Esophagus muscularis mucosa (tissue), 4 donors: ENCODE measurements at places on chromosomes 6 and 20. TPM values are rescaled to one million over a fixed set of nuclear protein-coding genes. Genes with fewer than 3 reads are reported as not detected.

- no peaks in the 10 kb centered on the region for H3K27me3 ChIP-seq
- H3K36me3 ChIP-seq, result no peaks in the 10 kb centered on the region
- H3K4me1 ChIP-seq, result peaks cover 5% of the 10 kb centered on the region
- DNase-seq, result no peak
These were observed 12.6 kb upstream of the EIF2S2 start for GRCh38 chr20:34124469-34125249.

- DNase-seq, result no peak
- H3K36me3 ChIP-seq, result no peaks in the 10 kb centered on the region
- H3K27ac ChIP-seq, result no peak overlapping the region
- no peak overlapping the region for H3K4me3 ChIP-seq
- no peaks in the 10 kb centered on the region for H3K4me1 ChIP-seq
These were observed 361.9 kb downstream of the BCKDHB start for GRCh38 chr6:80468398-80468797.

Gene INSM1
- total RNA-seq, result not detected

DNA sequence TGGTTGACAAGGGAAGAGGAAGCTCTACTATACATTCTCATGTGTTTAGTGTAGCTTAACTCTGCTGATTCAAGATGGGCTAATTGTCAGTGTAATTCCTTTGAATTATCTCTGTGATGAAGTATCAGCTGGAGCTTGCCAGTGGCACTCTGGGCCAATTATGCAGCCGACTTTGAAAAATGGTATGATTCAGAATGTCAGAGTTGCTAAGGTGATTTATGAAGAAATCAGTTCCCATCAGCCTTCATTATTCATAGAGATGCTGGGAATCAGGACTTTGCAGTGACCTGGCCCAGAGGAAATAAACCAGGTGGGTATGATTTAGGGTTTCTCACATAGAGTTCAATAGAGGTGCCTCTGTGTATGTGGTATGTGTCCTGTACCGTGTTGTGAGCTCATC lies 33.4 kb downstream of the KCNS1 start:
- H3K36me3 ChIP-seq, result no peaks in the 10 kb centered on the region
- no peaks in the 10 kb centered on the region for H3K27me3 ChIP-seq
- H3K4me1 ChIP-seq, result no peaks in the 10 kb centered on the region
- H3K27ac ChIP-seq, result no peak overlapping the region
- no peak overlapping the region for H3K4me3 ChIP-seq

Gene CEBPB
- 140 TPM for total RNA-seq

GRCh38 chr6:134680433-134680832 lies 269.5 kb downstream of the ALDH8A1 start:
- no peak for DNase-seq
- no peaks in the 10 kb centered on the region for H3K27me3 ChIP-seq
- H3K27ac ChIP-seq, result no peak overlapping the region
- H3K36me3 ChIP-seq, result no peaks in the 10 kb centered on the region

Gene IL17F
- total RNA-seq, result not detected
